Progenitor cell of endocrine pancreas (in vitro differentiated cells): ENCODE measurements at places on chromosomes 3 and 15. TPM values are rescaled to one million over a fixed set of nuclear protein-coding genes. Genes with fewer than 3 reads are reported as not detected.

TMEM207 gene
- total RNA-seq: 0.27 TPM in 1 of 2 replicates, not detected in the other

DNA sequence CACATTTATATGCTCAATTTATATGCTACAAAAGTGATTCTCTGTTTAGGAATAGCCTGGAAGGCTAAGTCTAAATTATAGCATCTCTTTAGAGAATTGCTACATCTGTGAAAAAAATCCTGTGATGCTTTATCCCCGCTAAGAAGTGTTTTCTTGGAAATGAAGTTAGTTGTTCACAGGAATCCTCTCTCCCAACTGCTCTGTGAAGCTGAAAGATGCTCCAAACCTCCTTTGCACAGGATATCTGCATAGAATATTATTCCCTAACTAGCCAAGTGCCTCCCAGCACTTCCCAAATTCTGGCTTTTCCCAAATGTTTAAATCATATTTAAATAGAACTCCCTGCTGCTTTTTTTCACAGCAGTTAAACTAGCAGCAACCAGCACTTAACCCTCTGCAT lies 132.2 kb downstream of the SRGAP3 start:
- peaks cover 2% of the 10 kb centered on the region for H3K27me3 ChIP-seq
- DNase-seq: no peak
- peaks cover 10% of the 10 kb centered on the region for H3K4me1 ChIP-seq
- peaks cover 8% of the 10 kb centered on the region for H3K36me3 ChIP-seq
- no peak overlapping the region for H3K4me3 ChIP-seq

DNA sequence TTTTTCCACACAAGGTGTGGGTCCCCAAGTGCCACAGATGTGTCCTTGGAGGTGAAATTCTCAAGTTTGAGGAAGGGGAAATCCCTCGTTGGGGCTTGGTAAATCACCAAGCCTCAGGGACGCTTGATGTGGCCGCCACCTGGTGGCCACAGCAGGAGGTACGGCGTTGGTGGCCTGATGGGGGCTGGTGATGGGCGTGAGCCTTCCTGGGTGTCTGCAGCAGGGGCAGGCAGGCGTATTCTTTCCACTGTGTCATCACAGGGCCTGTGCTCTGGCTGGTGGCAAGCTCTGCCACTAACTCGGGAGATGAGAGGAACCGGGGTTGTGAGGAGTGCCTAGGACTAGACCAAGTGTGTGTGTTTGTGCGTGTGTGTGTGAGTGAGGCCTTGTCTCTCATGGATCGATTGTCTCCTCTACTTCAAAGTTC lies 4.2 kb downstream of the ACOX2 start:
- no peak overlapping the region for H3K4me3 ChIP-seq
- H3K27ac ChIP-seq: peak overlapping the region; percentile 67
- peak; percentile 62 for DNase-seq
- peaks cover 16% of the 10 kb centered on the region for H3K4me1 ChIP-seq

DNA sequence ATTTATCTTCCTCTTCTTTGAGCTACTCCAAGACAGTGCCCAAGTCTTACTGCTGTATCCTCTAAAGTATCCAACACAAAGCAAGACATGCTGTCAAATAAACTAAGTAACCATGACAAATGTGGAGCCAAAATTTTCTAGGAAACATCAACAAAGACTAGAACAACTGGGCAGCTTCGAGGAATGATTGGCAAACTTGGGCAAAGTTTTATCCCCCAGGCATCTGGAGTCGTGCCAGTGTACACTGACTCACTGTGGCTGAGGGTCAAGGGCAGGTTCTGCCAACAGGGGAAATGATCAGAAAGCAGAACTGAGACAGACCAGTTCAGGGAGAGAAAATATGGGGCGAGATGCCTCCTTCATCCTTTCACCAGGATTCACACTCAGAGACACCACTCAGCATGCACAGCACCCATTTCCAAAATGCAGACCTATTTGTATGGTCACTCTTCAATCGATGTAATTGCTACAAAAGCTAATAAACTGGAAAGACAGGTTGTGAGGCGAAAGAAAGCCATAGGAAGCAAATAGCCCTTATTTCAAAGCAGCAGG lies 65.8 kb downstream of the MB21D2 start:
- peaks cover 34% of the 10 kb centered on the region for H3K4me1 ChIP-seq
- H3K4me3 ChIP-seq: no peak overlapping the region
- DNase-seq: no peak
- H3K27ac ChIP-seq: peak overlapping the region; percentile 30
- H3K27me3 ChIP-seq: no peaks in the 10 kb centered on the region

ASB14 gene
- total RNA-seq: not detected in 2 replicates

DNA sequence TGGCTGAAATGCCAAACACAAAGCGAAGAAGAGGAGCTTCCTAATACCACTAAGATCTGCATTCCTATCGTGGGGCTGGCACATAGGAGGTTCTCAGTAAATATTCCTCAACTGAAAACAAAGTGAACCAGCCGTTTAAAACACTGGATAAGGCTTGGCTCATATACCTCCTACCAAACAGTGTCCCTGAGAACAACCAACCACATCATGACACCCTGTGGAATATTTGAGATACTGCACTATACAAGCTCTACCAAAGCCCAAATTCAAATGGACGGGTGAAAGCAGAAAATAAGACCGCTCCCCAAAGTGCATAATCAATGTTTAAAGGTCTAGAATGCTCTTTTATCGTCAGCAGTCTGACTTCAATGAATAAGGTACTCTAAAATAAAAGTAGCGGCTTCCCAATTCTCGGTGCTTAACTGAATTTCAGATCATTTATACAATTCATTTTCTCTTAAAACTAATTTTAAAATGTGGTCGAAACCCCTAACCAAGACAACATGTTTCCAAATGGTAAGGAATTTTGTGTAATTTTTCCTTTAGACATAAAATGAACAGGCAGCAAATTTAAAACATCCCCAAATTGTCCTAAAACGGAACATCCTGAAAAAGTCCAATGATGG lies 425.8 kb downstream of the ERC2 start:
- H3K4me3 ChIP-seq: no peak overlapping the region
- H3K27me3 ChIP-seq: no peaks in the 10 kb centered on the region
- peaks cover 13% of the 10 kb centered on the region for H3K36me3 ChIP-seq
- H3K27ac ChIP-seq: no peak overlapping the region
- DNase-seq: no peak

DNA sequence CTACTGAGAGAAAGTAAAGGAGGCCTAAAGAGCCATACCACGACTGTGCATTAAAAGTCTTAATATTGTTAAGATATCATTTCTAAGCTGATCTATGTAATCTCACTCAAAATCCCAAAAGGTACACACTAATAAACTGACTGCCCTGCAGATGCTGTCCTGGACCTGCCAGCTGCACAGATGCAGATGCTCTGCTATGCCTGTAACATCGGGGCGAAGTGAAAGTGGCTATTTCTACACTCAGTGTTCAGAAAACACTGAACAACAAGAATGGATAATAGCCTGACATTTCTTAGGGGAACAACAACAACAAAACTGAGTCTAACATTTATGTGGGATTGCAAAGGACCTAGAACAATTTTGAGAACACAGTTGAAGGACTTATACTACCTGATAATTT lies 31.9 kb downstream of the RAD18 start:
- no peaks in the 10 kb centered on the region for H3K4me1 ChIP-seq
- H3K27me3 ChIP-seq: no peaks in the 10 kb centered on the region
- DNase-seq: no peak
- no peak overlapping the region for H3K4me3 ChIP-seq
- peaks cover 5% of the 10 kb centered on the region for H3K36me3 ChIP-seq

DNA sequence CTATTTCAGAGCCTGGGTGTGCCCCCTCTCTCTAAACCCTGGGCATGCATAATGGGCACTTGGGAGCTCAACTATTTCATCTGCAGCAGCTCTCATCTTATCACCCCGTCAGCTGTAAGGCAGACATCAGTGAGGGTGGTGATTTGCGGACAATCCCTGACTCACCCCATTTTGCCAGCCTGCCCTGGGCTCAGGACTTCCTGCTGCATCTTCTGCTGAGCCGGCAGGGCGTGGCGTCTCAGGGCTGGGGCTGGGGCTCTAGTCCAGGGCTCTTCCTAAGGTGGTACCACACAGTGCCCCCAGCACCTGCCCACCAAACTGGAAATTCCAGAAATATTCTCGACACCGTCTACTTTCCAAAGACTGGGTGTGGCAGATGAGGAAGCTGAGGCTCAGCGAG lies 925 bp upstream of the PSTPIP1 start:
- H3K27me3 ChIP-seq: peaks cover 23% of the 10 kb centered on the region
- H3K27ac ChIP-seq: no peak overlapping the region
- H3K36me3 ChIP-seq: no peaks in the 10 kb centered on the region
- peaks cover 7% of the 10 kb centered on the region for H3K4me1 ChIP-seq

DNA sequence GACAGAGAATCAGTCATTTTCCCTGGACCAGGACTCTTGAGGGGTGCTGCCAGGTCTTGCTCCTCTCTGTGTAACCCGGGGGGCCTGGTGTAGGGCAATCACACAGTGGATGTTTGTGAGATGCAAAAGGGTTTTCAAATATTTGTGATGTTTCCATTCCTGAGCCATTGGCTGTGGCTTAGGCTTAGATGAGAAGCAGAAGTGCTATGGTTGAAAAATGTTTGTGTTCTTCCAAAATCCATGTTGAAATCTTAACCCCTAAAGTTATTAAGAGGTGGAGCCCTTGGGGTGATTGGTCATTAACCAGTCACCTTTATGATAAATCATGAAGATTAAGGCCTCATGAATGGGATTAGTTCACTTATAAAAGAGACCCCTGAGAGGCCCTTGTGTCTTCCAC lies 36.5 kb downstream of the CORO2B start:
- H3K4me3 ChIP-seq: no peak overlapping the region
- peaks cover 23% of the 10 kb centered on the region for H3K27me3 ChIP-seq
- H3K36me3 ChIP-seq: no peaks in the 10 kb centered on the region
- no peak for DNase-seq
- H3K27ac ChIP-seq: no peak overlapping the region

NR2E3 gene
- total RNA-seq: 0.47 TPM in 1 of 2 replicates, not detected in the other
